ENCODE measurements at places on chromosomes 6 and 20. TPM values are rescaled to one million over a fixed set of nuclear protein-coding genes. Genes with fewer than 3 reads are reported as not detected.

Gene GSTA5
- total RNA-seq: not detected

Gene SCAND1
- total RNA-seq: 129 TPM

DNA sequence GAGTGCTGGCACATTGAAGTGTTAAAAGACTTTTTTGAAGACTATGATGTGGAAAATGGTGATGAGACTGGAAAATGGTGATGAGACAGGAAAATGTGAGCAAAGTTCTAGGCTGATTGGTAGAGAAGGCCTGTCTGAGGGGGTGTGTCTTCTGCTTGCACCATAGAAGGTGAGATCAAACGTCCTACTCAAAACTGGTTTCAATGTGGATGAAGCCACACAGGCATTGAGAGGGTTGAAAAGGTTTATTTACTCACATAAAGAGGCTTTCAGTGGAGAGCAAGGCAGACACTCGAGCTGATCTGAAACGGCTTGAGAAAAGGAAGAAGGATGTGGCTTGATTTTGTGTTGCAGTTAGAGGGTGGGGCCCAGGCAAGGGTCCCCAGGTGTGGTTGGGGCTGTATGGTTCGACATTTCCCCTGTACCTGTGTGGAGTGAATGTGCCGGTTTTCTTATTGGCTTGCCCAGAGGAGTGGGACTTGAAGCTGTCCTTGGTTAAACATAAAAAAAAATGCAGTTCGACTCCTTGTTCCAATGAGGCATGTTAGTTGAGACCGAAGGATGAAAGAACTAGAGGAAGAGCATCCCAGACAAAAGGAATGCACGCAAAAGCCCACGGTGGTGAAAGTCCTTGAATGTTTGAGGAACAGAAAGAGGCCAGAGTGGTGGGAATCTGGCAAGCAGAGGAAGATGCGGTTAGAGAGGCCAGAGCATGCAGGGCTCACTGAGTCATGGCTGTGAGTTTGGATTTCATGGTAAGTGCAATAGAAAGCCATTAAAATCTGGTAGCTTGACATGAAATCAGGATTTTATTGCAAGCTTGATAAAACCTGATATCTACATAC, 172.3 kb downstream of the EPM2A start:
- no peaks in the 10 kb centered on the region for H3K27me3 ChIP-seq
- DNase-seq: no peak
- H3K4me1 ChIP-seq: no peaks in the 10 kb centered on the region
- no peaks in the 10 kb centered on the region for H3K36me3 ChIP-seq
- H3K4me3 ChIP-seq: no peak overlapping the region
- no peak overlapping the region for H3K27ac ChIP-seq

DNA sequence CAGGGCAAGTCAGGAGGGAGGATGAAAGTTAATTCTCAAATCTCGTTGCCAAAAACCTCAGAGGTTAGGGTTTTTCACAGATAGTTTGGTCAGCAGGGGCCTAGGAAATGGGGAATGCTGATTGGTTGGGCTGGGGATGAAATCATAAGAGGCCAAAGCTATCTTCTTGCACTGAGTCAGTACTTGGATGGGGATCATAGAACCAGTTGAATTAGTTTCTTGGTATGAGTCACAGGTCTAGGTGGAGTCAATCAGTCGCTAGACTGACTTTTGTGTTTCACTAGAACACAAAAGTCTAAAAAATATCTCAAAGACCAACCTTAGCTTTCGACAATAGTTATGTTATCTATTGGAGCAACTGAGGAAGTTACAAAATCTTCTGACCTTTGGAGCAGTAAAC, 368.5 kb downstream of the TBC1D32 start:
- DNase-seq: no peak
- H3K27ac ChIP-seq: no peak overlapping the region
- H3K4me1 ChIP-seq: 0 out of 2 replicates have a peak, but pooled peaks cover 4% of the 10 kb centered on the region
- H3K4me3 ChIP-seq: no peak overlapping the region

DNA sequence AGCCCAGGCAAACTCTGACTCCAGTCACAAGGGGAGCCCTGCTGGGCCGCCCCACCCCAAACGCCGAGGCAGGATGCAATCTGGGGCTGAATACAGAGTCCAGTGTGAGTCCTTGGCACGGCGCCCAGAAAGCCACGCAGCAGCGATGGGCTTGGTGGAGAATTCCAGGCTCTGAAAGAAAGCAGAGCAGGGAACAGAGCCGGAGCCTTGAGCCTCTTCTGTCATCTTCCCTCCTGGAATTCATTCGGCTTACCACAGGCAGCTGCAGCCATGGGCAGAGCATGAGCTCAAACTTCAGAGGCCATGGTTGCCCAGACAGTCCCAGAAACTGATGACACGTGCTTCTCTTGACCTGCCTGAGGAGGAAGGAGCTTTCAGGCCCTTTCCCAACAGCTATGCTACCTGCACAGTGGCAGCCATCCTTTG, 441.1 kb upstream of the JARID2 start:
- no peak for DNase-seq
- no peaks in the 10 kb centered on the region for H3K27me3 ChIP-seq

- no peaks in the 10 kb centered on the region for H3K4me1 ChIP-seq
- H3K4me3 ChIP-seq: no peak overlapping the region
- no peaks in the 10 kb centered on the region for H3K36me3 ChIP-seq
- H3K27ac ChIP-seq: no peak overlapping the region
- no peaks in the 10 kb centered on the region for H3K27me3 ChIP-seq
These were observed 65.8 kb upstream of the PTCHD4 start for GRCh38 chr6:48176645-48177308.

GRCh38 chr20:53677447-53678314, 84.0 kb upstream of the ZNF217 start:
- H3K27me3 ChIP-seq: no peaks in the 10 kb centered on the region
- peaks cover 52% of the 10 kb centered on the region for H3K4me1 ChIP-seq
- H3K27ac ChIP-seq: peak overlapping the region; percentile 88

- no peaks in the 10 kb centered on the region for H3K27me3 ChIP-seq
- peaks cover 20% of the 10 kb centered on the region for H3K4me1 ChIP-seq
- no peak overlapping the region for H3K27ac ChIP-seq
- peak; percentile 58 for DNase-seq
- H3K36me3 ChIP-seq: no peaks in the 10 kb centered on the region
These were observed 2.0 kb downstream of the EDEM2 start for GRCh38 chr20:35145141-35145564.
